ENCODE measurements at places on chromosomes 7 and 10.

- no peak for DNase-seq
These were observed 117.6 kb downstream of the ARHGAP22 start for GRCh38 chr10:48487244-48487643.

DNA sequence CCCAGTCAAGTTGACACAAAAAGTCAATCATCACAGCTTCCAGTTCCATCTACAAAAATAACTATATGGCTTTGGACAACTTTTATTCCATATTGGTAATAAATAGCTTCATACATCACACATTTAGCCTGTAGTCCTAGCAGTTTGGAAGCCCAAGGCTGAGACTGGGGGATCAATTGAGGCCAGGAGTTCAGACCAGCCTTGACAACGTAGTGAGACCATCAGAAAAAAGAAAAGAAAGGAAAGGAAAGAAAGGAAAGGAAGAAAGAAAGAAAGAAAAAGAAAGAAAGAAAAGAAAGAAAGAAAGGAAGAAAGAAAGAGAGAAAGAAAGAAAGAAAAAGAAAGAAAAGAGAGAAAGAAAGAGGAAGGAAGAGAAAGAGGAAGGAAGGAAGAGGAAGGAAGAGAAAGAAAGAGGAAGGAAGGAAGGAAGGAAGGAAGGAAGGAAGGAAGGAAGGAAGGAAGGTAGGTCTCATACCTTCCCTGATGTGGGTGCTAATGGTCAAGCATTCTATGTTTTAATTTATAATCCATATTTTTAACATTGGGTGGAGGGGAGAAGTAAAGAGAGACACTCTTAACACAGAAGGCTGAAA lies 37.8 kb downstream of the CAV1 start:
- no peak for DNase-seq

- no peak for DNase-seq
These were observed 76.2 kb downstream of the CHN2 start for GRCh38 chr7:29270594-29271318.

- DNase-seq = peak; percentile 90
These were observed 153.7 kb downstream of the NRBF2 start for GRCh38 chr10:63286754-63287264.

- DNase-seq = no peak
These were observed 4.4 kb upstream of the LUC7L2 start for GRCh38 chr7:139355320-139355719.

GRCh38 chr7:1103009-1103788 lies 15.3 kb downstream of the GPER1 start:
- DNase-seq = no peak

DNA sequence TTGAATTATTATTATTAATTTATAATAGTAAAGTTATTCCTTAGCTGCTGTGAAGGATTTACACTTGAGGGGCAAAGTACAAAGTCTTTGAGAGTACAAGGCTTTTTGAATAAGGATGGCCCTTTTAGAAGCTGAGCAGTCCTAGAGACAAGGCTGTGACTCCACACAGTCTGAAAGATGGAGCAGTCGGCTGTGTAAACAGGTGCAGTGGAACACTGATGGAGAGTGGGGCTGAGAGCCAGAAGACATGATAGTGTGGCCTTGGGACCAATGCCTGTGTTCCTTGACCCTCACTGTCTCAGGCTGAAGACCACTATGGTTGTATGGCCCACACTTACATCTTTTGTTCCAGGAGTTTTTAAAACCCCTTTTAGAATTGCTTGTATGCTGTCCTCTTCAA lies 311.2 kb upstream of the PHF14 start:
- DNase-seq = no peak

DNA sequence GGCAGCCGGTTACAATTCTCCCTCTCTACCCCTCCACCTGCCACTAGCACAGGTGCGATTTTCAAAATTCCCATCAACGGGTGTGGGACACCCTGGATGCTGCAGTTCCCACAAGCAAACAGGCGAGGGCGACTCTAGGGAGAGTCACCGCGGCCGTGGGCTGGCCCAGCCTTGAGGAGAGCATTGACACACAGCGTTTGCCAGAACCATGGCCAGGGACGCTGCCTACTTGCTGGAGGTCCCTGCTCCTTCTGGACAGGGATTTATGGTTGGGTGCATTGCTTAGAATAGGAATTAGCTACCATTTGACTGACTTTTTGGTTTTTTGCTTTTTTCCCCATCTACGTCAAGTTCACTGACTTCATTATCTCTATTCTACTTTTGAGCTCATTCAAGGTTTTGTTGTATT lies 19.0 kb upstream of the CLDN4 start:
- DNase-seq = peak; percentile 79

Measured in epithelial cell of esophagus (primary cell).